ENCODE measurements at places on chromosomes 1 and 21. TPM values are rescaled to one million over a fixed set of nuclear protein-coding genes. Genes with fewer than 3 reads are reported as not detected.

GRCh38 chr1:198416296-198416695 is 124.2 kb downstream of the ATP6V1G3 start:
- peak; percentile 59 for DNase-seq

GRCh38 chr1:109199710-109200109 is 14.0 kb upstream of the SARS1 start:
- no peak for DNase-seq

DNA sequence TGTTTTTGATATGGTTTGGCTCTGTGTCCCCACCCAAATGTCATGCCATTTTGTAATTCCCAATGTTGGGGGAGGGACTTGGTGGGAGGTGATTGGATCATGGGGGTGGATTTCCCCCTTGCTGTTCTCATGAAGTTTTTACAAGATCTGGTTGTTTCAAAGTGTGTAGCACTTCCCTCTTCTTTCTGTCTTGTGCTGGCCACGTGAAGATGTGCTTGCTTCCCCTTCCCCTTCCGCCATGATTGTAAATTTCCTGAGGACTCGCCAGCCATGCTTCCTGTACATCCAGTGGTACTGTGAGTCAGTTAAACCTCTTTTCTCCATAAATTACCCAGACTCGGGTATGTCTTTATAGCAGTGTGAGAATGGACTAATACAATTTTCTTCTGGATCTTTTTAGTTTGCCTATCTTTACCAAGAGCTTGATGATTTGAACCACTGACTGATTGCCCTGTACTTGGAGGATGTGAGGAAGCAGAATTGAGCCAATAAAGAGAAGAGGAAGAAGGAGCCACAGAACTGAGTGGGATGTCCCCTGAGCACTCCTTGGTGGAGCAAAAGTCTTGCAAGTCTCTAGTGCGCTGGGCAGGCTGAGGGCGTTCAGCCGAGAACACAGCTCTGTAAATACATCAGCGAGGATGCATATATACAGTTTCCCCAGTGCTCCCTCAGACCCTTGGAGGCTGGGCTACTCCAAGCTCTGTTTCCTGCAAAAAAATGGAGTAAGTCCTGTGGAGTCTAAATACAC is 102.6 kb downstream of the CYYR1 start:
- DNase-seq, result no peak

Gene F3
- total RNA-seq, result 27.9 TPM

Gene OR2L8
- total RNA-seq, result not detected
